Urinary bladder (tissue), 4 donors: ENCODE measurements at places on chromosomes 13 and 19.

DNA sequence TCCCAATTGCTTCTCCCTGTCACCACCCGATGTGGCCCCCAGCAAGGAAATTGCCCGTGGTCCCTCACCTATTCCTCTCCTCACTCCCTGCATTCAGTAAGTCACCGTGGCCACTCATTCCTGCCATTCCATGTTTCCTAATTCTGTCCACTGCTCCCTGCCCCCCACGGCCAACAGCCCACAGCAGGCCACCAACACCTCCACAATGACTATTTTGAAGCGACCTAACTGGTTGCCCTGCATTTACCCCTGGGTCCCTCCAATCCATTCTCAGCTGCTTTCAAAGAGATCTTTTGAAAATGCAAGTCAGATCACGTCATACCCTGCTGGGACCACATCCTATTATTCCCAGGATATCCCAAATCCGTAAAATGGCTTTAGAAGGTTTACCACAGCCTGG, 210.4 kb downstream of the DCLK1 start:
- DNase-seq = no peak

- no peak for DNase-seq
Measured at GRCh38 chr13:24982333-24982999, 113.5 kb upstream of the PABPC3 start.

DNA sequence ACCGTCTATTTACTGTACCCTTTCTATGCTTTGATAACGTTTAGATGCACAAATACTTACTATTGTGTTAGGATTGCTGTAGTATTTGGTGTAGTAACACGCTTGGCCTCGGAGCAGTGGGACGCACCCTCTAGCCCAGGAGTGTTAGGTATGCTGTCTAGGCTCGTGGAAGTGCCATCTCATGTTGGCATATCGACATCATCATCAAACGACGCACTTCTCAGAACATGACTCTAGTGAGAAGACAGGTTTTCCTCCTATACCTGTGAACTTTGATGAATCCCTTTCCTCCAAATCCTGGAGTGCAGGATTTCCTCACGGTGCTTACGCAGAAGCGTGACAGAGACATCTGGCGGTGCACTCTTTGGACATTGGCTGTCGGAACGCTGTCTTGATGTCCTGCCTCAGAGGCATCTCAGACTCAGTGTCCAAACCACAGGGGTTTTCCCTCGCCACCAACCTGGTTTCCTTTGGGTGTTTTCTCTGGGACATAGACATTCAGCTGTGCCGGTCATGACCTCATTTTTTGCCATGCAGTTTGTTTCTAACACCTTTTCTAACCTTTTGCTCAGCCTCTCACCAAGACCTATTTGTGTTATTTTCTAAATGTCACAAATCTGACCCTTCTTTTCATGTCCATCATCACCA, 6.3 kb downstream of the SNRNP70 start:
- no peak for DNase-seq

- no peak for DNase-seq
Measured at GRCh38 chr19:19021115-19021514, 12.2 kb downstream of the SUGP2 start.

GRCh38 chr19:40355975-40356680, 7.6 kb downstream of the PLD3 start:
- no peak for DNase-seq

- DNase-seq = no peak
Measured at GRCh38 chr13:34277936-34278335, 460.0 kb downstream of the RFC3 start.

DNA sequence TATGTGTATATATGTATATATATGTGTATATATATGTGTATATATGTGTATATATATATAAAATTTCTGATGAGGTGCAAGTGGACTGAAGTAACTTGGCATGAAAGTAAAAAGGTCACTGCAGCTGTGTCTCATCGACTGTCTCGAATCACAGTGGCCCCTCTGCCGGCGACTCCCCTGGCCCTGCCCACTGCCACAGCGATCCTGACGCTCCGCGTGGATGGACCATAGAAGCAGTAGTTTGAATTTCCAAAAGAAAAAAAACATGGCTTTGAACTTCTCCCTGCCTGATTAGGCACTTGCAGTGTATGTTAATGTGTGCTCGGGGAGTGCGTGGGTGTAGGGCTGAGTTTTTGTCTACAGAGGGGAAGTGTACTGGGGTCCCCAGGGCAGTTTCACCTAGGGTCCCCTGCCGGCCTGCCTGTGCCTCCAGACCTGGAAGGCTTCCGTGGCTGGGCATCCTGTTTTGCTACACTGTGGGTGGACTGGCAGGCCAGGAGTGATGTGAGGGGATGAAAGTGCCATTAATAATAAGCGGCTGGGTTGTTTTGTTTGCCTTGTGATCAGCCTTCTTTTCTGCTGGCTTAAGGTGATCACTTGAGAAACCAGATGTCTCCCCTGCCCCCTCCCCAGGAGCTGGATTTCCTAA, 10.8 kb downstream of the ZIC5 start:
- no peak for DNase-seq

- no peak for DNase-seq
Measured at GRCh38 chr13:52925775-52926285, 77.4 kb upstream of the PCDH8 start.

GRCh38 chr13:114114006-114114640, 18.3 kb downstream of the RASA3 start:
- no peak for DNase-seq

- no peak for DNase-seq
Measured at GRCh38 chr19:34365463-34366401, 736 bp downstream of the GPI start.

GRCh38 chr19:18349524-18350128, 9.2 kb downstream of the PGPEP1 start:
- no peak for DNase-seq

GRCh38 chr13:97057176-97057575, 62.9 kb upstream of the OXGR1 start:
- no peak for DNase-seq

- DNase-seq = no peak
Measured at GRCh38 chr19:49441210-49441959, at the start of gene SLC17A7. Gene SLC17A7 (minus strand): TSS chr19:49441527. CDS start chr19:49441379, 148 bp downstream.

- no peak for DNase-seq
Measured at GRCh38 chr13:72504131-72504841, 223.1 kb downstream of the MZT1 start.

DNA sequence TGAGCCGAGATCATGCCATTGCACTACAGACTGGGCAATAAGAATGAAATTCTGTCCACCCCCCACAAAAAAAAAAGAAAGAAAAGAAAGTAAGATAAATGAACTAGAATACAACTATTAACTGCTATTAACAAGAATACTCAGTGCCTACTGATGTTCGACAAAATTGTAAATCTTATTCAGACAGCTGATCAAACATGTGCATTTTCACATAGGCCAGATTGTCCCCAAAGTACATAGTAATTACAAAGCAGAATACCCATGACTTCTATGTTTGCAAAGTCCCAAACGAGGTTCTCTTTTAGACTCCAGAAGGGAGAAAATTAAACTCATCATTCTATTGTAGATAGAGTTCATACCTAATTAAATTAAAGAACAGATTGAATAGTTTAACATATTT, 113.4 kb downstream of the UFM1 start:
- DNase-seq = no peak

- no peak for DNase-seq
Measured at GRCh38 chr13:46496086-46496485, 56.9 kb upstream of the LRCH1 start.

DNA sequence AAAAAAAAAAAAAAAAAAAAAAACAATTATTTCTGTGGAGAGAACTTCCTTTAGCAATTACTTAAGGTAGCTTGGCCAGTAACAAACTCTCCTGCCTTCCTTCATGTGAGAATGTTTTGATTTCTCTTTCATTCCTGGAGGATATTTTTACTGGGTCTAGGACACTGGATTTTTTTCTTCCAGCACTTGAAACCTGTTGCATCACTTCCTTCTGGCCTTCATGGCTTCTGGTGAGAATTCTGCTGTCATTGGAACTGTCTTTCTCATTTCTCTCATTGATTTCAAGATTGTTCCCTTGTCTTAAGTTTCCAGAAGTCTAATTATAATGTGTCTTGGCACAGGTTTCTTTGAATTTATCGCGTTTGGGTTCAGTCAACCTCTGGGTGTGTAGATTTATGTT, 19.3 kb upstream of the RAB20 start:
- DNase-seq = no peak

DNA sequence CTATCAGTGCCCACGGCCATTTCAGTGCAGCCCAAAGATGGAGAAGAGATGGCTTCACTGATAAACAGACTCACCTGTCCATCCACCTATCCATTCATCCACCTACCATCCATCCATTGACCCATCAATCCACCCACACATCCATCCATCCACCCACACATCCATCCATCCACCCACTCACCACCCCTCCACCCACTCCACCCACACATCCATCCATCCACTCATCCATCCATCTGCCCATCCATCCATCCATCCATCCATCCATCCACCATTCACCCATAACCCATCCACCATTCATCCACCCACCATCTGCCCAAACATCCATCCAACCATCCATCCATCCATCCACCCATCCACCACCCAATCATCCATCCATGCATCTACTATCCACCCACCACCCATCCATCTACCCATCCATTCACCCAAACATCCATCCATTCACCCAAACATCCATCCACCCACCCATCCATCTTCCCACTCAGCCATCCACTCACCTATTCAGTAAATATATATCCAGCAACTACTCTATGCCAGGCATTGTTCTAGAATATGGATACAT, 31.6 kb upstream of the ZNRF4 start:
- DNase-seq = no peak

GRCh38 chr13:70237131-70237530, 128.9 kb upstream of the KLHL1 start:
- DNase-seq = no peak

- DNase-seq = no peak
Measured at GRCh38 chr13:65943708-65944107, 1286.4 kb downstream of the PCDH9 start.

GRCh38 chr19:42528354-42529247, at the start of gene CEACAM1:
Gene CEACAM1 (minus strand): TSS chr19:42528481. CDS start chr19:42528374, 107 bp downstream.
- no peak for DNase-seq

- DNase-seq = no peak
Measured at GRCh38 chr13:50156140-50156539, 140.9 kb downstream of the KCNRG start.

- no peak for DNase-seq
Measured at GRCh38 chr19:21607449-21607848, 102.0 kb downstream of the ZNF429 start.

- no peak for DNase-seq
Measured at GRCh38 chr13:63636316-63636993, 2220.8 kb upstream of the PCDH20 start.

- no peak for DNase-seq
Measured at GRCh38 chr13:43698758-43699157, 88.0 kb downstream of the ENOX1 start.

DNA sequence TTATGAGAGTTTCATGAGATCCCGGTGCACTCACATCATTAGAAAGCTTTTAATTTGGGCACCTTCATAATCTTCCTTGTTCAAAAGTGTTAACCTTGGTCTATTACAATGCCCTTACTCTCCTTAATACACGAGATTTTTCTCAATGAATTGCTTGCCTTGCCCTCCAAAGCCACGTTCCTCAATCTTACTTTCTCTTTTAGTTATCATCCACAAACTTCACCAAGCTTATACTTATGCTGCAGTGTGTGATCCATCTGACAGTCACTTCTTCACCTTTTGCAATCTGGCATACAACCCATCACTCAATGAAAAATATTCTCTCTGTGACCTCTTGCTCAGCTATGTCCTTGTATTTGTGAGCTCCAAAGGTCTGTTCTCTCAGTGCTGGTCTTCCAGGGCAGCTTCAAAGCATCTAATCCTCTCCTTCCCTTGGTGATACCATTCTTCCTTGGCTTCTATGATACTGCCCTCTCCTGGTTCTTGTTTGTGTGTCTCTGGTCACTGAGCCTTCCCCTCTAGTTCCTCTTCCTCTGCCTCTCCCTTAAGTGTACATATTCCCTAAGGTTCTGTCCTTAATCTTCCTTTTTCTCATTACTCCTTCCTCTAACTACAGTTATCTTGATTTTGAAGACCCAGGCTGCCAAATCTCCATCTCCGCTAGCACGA, 202.2 kb upstream of the STARD13 start:
- DNase-seq = no peak

DNA sequence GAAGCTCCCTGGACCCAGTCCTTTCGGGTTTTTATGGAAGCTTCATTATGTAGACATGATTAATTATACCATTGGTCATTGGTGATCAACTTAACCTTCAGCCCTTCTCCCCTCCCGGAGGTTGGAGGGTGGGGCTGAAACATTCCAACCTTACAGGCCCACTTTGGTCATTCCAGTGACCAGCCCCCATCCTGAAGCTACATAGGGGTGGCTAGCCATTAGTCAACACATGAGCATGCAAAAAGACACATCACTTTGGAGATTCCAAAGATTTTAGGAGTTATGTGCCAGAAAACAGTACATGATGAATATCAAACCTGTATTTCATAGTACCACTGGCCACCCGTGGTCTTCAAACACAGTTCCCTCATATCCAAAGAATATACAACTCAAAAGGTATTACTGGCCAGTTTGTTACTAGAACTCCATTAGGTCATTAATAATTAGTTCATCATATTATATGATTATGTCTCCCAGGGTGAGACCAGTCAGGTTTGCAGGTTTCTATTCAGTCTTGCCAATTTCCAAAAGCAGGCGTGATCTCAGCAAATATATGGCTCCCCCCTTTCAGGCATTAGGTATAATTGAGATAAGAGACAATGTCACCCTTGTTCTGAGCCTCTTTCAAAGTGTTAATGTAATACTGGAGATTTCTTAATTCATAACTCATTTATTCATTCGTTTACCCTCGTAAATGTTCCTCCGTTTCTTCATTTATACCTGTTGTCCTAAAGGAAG, 11.1 kb downstream of the PPP5C start:
- DNase-seq = no peak

DNA sequence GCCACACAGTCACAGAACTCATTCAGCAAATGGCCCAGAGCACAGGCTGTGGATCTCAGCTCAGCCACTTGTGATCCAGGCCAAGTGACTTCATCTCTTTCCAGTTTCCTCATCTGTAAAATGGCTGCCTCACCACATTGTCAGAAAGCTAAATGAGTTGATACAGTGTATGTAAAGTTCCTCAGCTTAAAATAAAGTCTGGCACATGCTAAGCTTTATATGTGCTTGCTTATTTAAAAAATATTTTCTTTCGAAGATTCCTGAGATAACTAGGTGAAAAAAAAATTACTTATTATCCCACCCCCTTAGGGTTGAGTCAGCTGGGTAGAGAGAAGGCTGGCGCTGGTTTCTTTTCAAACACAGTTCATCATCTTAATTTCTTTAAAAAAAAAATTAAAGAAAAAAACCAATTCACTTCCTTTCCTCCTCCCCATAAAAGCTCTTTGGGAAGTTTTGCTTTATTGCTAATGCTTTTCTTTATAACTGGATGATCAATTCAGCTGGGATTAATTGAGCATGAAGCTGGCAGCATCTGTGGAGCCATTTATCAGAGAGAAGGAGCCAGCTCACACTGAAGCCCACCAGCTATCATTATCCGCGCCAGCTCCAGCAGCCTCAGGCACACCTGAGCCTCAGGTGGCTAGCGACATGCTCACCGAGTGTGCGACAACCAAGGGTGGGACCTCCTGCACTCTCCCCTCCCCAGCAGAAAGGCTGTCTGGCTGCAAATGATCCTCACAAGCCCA, 354.9 kb downstream of the FOXO1 start:
- DNase-seq = no peak
